ENCODE measurements at places on chromosomes 2 and 18.

DNA sequence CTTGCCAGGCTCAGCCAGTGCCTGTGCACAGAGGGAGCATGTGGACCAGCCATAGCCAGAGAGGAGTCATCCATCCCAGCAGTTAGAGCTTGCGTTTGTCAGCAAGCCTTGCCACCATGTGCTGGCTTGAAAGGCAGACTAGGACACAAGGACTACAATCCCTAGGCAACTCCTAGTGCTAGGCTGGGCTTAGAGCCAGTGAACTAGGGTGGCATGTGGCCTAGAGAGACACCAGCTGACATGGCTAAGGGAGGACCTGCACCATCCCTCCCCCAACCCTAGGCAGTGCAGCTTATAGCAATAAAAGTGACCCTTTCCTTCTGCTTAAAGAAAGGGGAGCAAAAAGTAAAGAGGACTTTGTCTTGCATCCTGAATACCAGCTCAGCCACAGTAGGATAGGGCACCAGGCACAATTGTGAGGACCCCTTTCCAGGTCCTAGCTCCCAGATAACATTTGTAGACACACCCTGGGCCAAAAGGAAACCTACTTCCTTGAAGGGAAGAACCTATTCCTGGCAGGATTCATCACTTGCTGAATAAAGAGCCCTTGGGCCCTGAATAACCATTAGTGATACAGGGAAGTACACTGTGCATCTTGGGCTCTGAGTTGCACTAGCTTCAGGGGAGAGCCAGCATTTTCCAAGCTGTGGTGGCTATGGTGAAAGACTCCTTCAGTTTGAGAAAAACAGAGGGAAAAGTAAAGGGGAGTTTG, 38.7 kb upstream of the UXS1 start:
- no peak for DNase-seq

DNA sequence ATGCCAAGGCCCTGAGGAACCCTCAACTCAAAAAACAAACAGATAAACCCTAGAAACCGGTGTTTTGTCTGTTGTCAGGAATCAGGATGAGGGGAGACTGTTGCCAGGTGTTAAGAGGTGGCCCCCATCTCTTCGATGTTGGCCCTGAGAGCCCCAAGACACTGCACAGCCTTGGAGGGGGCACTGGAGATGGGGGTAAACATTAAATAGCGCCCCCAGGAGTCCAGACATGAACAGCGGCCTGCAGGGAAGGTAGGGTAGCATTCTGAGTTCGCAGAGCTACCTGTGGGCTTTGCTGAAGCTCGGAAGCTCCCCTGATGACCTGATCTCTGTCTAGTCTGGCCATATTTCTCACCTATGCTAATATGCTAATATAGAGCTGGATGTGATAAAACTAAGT, 97.6 kb upstream of the SMAD2 start:
- DNase-seq: no peak

GRCh38 chr2:9201185-9201891, 5.3 kb upstream of the ASAP2 start:
- peak; percentile 86 for DNase-seq

GRCh38 chr2:65299246-65299645, 71.6 kb downstream of the ACTR2 start:
- DNase-seq: no peak

- no peak for DNase-seq
Measured at GRCh38 chr18:35780937-35781336, 191.5 kb upstream of the RMP24 start.

GRCh38 chr2:160920791-160921303, 239.4 kb upstream of the TANK start:
- peak; percentile 85 for DNase-seq

- DNase-seq: peak; percentile 79
Measured at GRCh38 chr2:219369447-219369861, 18.3 kb downstream of the DNPEP start.

DNA sequence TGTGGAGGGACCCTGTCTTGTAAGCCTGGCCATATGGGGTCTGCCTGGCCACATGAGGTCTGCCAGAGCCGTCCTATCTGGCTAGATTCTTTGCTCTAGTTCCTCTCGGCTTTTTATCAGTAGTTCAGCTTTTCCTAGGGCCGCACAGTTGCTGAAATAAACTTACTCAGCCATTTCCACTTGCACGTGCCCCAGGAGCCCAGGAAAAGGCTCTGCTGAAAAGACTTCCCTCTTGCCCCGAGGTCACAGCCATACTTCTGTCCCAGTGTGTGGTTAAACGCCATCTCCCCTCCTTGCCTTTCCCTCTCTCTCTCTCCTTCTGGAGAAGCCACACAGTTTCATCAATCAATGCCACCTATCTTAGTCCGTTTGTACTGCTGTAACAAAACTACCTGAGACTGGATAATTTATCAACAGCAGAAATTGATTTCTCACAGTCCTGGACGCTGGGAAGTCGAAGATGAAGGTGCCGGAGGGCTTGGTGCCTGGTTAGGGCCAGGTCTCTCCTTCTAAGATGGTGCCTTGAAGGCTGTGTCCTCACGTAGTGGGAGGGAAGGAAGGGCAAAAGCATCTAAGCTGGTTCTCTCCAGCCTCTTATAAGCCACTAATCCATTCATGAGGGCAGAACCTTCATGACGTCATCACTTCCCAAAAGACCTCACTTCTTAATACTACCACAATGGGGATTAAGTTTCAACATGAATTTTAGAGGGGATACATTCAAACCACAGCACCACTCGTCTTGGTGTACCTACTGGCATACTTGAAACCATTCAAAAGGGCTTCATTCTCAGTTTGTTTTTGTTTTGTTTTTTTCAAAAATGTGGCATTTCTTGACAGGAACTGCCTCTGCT, 11.2 kb upstream of the GALM start:
- no peak for DNase-seq

- no peak for DNase-seq
Measured at GRCh38 chr2:59959944-59960343, 593.5 kb downstream of the BCL11A start.

DNA sequence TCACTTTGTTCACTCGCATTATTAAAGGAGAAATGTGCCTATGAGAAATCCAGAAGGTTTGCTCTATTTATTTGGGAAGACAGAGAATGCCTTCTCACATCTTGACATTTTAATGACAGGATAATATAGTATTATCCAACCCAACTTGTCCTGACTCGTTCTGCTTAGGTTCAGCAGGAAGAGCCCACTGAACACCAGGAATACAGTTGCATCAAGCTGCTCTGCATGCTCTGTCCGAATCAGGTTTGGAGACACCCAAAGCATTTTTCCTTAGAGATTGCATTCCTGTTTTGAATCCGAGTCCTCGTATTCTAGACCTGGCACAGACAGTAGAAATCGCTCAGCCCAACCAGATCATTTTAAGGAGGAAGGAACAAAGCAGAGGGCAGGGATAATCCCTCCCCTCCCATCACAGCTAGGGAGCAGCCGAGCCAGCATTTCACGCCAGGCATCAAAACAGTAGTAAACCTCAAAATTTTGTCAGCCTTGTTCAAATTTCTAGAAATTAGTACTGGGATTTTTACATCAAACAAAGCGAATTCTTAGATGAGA, 837.4 kb upstream of the ID2 start:
- peak; percentile 3 for DNase-seq

- no peak for DNase-seq
Measured at GRCh38 chr2:147806846-147807245, 38.0 kb upstream of the ACVR2A start.

- no peak for DNase-seq
Measured at GRCh38 chr2:24859968-24860600, 60.0 kb downstream of the ADCY3 start.

- peak; percentile 93 for DNase-seq
Measured at GRCh38 chr2:46967990-46968647, 52.5 kb upstream of the MCFD2 start.

GRCh38 chr2:138104071-138104470, 139.8 kb downstream of the HNMT start:
- no peak for DNase-seq

- no peak for DNase-seq
Measured at GRCh38 chr18:63936932-63937393, 12.1 kb upstream of the HMSD start.

DNA sequence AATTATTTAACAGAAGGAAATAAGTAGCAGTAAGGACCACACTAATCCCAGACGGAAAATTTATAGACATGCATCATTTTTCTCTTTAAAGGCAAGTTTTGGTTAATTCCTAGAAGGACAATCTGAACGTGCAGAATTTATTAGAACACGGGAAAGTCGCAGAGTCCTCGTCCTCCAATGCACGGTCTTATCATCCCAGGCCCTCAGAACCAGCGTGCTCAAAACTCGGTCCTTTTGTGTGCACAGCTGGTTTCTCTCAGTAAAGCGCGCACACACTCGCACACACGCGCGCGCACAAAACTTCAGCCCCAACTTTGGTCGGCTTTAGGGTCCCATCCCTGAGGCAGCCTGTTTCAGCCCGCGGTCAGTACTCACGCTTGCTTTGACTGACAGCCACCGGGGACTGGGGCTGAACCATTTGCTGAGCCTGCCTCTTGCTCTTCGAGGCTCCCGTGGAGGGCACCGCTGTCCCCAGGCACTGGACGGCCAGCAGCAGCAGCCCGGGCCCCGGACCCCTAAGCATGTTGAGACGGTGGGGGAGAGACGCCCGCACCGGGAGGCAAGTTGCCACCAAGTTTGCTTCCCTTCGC, 493 bp downstream of the FN1 start:
- no peak for DNase-seq

- no peak for DNase-seq
Measured at GRCh38 chr2:202765436-202765835, 106.1 kb downstream of the ICA1L start.

DNA sequence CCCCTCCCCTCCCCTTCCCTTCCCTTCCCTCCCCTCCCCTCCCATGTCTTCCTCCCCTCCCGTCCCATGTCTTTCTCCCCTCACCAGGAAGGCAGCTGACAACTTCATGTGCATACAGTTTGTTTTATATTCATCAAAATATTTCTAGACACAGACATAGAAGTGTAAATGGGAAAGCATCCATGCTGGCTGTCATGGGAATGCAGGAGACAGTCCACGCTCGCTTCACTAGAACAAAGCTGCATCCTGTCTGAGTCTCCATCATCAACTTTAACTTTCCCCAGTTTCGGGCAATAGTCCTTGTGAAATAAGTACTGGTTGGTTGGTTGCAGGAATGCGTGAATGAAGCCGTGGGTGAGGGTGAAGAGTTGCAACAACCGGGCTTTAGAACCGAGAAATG, 226.9 kb downstream of the DCDC2C start:
- DNase-seq: no peak

All from cardiac fibroblast (primary cell).